ENCODE measurements at places on chromosomes 1 and 21.
A peak's percentile ranks its signal among the peaks of the same experiment; 100 is the strongest.

DNA sequence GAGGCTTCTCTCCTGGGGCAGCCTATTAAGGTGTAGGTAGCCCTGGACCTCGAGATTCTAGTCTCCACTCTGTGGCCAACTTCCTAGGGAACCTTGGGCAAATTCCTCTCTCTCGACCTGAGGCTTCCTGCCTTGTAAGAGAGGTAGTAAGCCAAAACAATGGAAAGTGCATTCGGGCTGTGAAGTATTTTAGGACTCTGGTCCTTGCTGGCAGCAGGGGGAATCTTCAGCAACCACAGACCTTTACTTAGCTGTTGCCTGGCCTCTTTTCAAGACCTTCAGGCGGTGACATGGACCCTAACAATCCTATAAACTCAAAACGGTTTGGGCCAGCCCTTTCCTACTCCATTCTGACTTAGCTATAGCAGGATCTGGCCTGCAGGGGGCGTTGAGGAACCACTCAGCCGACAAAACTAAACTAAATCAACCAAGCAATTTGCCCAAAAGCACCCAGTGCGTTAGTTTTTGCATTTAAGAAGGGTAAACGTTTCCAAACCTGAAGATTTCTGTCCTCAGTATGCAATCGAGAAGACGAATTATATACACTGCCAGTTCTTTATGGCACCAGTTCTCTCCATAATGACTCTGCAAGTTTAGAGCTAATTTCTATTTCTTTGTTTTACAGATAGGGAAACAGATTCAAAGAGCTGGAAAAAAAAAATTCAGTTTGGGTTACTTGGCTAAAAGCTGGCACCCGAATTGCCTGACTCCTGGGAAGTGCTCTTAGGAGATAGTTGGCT, 10.9 kb upstream of the SESN2 start:
- peak; percentile 71 for DNase-seq

DNA sequence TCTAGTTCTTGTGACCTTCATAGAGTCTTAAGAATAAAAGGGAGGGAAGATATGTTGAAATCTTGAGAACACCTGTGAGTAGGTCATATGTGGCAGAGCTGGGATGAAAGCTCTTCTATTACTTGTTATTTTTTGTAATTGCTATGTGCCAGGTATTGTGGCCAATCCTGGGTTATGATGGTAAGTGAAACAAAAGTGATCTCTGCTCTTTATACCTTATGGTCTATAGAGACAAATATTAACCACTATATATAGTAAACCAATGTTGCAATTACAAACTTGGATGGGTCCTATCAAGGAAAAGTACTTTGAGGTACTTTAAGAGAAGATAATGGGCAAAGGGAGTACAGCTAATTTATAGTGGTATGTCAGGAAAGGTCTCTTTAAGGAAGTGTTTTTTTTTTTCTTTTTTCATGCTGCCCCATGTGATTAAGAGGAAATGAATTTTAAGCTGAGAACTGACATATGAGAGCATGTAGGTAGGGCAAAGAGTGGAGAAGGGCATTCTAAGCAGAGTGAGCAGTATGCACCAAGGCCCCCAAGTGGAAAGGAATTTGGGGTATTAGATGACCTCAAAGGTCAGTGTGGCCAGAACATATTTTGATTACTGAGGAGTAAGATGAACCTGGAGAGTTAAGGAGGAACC, 43.3 kb downstream of the POU2F1 start:
- no peak for DNase-seq

- no peak for DNase-seq
These were observed 133.0 kb downstream of the URB2 start for GRCh38 chr1:229759037-229759435.

GRCh38 chr1:209150114-209150513, 433.4 kb upstream of the CAMK1G start:
- no peak for DNase-seq

DNA sequence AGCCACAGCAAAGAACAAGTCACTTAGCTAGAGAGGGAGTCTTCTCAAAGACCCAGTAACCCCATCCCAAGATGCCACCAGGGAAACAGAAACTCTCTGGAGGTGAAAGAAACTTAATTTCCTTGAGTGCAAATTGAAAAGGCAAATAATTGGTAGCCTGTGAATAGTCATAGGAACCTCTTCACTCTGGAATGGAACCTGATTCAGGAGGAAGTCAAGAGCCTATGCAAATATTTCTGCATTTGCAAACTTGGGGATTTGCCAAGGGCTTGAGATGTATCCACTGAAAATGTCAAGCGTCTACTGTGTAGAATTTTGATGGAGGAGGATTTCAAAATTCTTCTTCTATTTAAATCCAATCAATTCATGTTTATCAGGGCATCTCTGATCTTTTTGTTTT, 5.7 kb downstream of the HIVEP3 start:
- no peak for DNase-seq

DNA sequence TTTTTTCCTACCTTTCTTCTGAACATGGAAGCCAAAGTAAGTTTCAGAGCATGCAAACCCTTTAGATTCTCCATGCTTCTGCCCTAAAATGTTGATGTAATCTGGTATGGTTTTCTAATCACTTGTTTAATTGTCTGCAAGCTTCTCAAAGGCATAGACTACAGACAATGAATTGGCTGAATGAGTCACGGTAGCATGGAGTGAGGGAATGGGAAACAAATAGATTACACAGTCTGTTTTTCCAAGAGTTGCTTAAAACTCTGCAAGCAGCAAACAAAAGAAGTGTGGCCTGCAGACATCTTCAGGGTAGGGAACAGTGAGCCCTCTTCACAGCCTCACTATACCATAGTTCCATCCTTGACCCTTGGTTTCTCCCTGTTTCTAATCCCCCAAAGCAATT, 326.0 kb downstream of the BARHL2 start:
- DNase-seq: no peak

DNA sequence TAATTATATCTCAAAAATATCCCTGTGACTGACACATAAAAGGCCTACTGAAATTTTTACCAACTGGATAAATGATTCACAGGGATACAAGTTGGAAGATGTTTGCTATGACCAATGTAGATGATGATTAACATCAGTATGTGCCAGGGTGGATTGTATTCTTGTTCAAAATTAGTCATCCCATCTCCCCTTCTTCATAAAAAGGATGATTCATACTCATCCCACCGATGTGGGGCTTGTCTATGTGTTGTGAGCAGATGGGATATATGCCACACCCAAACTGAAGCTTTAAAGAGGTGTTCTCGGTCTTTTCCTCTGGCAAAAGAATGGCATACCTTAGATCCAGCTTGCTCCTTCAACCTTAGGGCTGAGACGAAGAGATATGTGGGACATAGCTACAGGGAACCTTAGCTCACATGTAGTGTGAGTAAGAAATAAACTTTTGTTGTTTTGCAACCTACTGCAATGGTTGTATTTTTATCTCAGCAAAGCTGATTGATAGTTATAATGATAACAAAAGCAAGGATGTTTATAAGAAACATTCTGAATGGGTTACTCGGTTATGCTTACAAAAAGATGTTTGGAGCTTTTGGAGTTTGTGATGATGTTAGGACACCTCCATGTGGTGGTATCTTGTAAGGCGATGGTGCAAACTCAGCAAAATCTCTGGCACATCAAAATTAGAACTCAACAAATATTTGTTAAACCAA, 29.4 kb downstream of the SPATA17 start:
- DNase-seq: no peak

DNA sequence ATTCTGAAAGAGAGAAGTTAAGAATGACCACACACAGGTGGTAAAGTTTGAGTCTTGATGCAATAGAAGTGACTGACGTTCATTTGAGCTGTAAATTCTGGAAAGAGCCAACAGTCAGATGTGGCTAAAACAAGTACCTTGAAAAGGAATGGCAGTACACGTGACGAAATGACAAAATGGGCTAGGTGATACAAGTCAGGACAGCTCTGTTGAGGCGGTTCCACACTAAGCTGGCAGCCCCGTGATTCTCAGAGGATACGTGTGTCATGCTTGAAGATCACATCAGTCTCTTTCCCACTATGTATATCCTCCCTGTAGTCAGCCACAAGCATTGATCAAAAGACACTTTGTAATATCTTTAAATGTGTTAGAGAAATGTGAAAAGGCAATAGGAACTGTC, 881.3 kb upstream of the ADGRL2 start:
- no peak for DNase-seq

DNA sequence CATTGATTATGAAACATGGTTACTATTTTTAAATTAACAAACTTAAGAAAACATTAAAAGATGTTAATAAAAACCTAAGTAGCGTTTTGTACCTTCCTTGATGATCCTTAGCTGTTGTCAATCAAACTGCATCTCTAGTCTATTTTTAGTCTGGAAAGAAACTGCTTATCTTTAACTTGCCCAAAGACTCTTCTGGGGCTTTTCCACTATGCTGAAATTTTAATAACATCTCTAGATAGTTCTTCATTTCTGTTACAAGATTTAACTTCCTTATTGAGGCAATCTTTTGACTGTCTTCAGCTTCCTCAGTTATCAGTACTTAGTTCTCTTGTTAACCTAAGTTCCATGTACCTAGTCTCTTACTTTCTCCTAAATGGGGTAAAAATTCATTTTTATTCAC, 135.9 kb upstream of the HMCN1 start:
- DNase-seq: no peak

DNA sequence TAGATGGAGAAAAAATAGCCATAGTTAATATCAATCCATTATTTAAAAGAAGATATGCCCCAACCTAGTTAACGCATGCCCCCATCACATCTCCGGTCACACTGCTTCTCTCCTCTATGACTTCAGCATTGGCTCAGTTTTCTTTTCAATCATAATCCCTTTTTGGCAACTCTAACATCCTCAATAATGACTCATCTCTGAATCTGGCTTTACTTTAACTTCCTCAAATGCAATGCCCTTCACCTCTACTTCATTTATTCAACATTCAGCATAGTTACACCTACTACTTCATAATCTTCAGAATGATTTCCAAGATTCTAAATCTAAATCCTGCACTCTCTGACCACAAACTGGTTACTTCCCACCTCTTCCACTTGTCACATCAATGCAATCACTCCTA, 417.3 kb downstream of the USH2A start:
- DNase-seq: no peak

- DNase-seq: no peak
These were observed at the start of gene S100A13 for GRCh38 chr1:153626904-153627714. S100A13 (minus strand) TSS chr1:153627505; CDS start chr1:153626472, 1,033 bp downstream.

- DNase-seq: no peak
These were observed 122.0 kb downstream of the SEC16B start for GRCh38 chr1:177847843-177848242.
